Activated CD4-positive, alpha-beta memory T cell treated with anti-CD3 and anti-CD28 coated beads for 36 hours (primary cell): ENCODE measurements at places on chromosomes 16 and 17. TPM values are rescaled to one million over a fixed set of nuclear protein-coding genes. Genes with fewer than 3 reads are reported as not detected.

Gene SLC38A8
- total RNA-seq, result not detected

- DNase-seq, result no peak
These were observed 608.1 kb downstream of the TOX3 start for GRCh38 chr16:51938861-51939260.

DNA sequence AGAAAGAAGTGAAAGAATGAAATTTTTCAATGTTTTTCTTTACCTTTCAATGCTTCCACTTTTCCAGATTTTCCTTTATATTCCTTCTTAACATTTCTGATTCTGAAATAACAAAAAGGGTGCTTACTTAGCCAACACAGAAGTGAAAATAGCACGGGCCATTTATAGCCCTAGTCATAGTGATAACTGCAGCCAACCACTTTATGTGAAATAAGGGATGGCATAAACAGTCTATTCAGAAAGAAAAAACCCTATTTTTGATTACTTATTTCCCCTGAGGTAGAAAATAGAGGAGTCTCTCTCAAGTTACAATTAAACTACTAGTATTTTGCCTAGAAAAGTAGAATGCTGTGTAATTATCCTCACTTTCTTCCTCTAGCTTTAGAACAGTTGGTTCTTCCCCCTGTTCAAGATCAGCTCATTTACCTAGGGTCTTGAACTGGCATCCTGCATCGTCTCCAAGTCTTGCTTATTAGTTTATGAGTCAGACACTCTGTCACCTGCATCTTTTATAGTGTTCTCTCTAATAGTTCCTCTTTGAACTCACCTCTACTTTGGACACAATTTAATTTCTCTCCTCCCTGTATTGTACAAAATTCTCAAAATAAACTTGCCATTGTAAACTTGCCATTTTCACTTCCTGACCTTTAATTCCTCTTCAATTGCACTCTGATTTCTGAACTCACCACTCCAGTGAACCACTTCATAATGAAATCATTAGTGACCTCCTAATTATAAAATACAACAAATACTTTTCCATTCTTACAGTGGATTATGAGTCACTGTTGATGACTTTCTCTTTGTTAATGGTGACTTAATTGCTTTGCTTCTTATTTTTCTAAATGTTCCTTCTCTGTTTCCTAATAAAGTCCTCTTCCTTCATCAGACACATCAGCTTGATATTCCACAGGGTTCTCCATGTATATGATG is 23.6 kb downstream of the ABCA6 start:
- DNase-seq, result no peak

DNA sequence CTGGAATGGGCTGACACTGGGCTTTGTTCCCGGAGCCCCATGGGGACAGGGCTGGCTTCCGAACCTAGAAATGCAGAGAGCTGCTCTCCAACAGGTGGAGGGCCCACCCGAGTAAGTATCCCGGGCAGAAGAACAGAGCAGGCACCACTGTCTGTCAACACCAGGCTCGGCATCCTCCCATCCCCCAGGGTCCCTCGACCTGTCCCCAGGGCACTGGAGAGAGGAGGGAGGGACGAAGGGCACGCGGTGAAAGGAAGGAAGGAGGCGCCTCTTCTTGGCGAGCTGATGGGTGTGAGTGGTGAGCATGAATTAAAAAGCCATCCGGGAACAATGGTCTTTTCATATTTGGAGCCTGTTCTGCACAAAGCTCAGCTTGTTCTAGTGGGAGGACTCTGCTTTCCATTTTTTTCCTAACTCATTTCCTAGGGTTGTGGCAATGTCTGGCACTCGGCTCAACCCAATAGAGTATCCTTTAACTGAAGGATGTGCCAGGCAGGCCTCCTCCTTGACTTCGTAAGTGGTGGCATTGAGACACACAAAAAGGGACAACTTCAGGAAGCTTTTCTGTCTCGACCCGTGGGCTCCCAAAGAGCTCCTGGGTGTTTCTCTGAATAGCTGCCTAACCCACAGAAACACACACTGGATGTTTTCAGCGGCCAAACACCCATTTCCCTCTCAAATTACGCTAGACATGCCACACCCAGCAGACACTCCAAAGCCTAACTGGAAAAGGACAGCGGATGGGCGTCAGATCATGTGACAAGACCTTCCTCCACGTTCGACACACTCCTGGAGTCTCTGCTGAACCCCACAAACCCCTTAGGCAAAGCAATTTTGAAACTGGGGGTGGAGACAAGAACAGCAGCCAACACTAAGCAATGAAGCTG is 47.7 kb downstream of the ZFHX3 start:
- no peak for DNase-seq

Gene SOST
- not detected for total RNA-seq

- peak; percentile 86 for DNase-seq
These were observed 12.6 kb upstream of the RNF222 start for GRCh38 chr17:8409966-8410882.

Gene CALB2
- total RNA-seq, result not detected

Gene MEFV
- 0.17 TPM for total RNA-seq

Gene PTX4
- not detected for total RNA-seq

GRCh38 chr17:2070241-2071023 is 15.5 kb downstream of the HIC1 start:
- peak; percentile 93 for DNase-seq

- DNase-seq, result no peak
These were observed 216.0 kb downstream of the FOXL1 start for GRCh38 chr16:86794216-86794864.

GRCh38 chr16:77589071-77589765 is 133.1 kb upstream of the NUDT7 start:
- no peak for DNase-seq

- DNase-seq, result no peak
These were observed 82.6 kb upstream of the CNTNAP4 start for GRCh38 chr16:76194616-76195015.

Gene FBXL19
- 22.2 TPM for total RNA-seq

DNA sequence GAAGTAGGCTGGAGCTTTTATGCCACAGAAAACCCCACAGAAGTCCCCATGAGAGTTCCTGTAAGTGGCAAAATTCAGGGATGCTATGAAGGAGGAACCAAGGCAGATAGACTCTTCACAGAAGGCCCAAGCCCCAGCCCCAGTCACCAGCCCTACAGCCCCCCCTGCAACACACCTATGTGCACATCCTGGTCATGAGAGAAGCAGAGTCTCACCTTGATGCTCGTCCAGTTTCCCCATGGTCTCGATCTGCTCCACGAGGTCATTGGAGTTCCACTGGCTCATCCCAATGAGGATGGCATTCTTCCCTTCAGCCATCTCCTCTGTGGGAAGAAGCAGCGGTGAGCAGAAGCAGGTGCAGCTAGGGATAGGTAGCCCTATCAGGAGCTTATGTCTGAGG is 31.2 kb downstream of the PITPNM3 start:
- DNase-seq, result no peak

- DNase-seq, result no peak
These were observed 11.7 kb downstream of the CAVIN1 start for GRCh38 chr17:42411361-42411760.

GRCh38 chr17:1329745-1330343 is 50.4 kb downstream of the TRARG1 start:
- DNase-seq, result no peak

DNA sequence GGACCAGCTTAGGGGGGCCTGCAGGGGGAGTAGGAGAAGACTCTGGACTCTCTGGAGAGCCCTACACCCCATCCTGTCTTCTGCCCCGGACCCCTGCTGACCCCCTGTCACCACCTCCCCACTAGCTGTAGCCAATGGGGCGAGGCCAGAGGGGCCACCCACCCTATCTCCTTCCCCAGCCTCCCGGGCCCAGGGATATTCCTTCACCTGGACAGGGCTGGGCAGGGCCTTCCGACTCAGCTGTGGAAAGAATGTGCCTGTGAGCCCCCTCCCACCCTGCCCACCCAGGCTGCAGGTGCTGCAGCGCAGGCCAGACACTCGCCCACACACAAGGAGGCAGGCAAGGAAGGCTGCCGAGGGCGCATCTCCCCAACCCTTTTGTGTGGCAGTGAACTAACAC is 23.0 kb downstream of the TSPOAP1 start:
- DNase-seq, result no peak

DNA sequence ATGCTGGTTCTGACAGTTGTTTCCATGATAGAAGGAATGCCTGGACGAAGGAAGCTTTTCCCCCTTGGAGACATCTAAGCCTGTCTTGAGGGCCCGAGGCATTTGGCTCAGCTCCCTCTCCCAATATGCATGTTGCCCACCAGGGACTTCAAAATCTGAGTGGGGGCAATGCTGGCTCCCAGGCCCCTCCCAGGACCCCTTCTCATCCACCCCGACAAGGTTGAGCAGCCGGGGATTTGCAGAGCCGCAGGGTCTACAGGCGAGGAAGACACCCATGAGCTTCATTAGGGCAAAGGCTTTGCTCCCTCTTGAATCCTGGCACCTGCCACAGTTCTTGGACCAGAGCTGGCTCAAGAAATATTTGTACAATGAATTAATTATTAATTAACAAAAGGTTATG is 25.1 kb upstream of the DNAH17 start:
- no peak for DNase-seq

Gene CCT6B
- 1.1 TPM for total RNA-seq

- DNase-seq, result no peak
These were observed 19.4 kb downstream of the CDYL2 start for GRCh38 chr16:80784951-80785350.

- DNase-seq, result no peak
These were observed 308 bp downstream of the ADCY9 start for GRCh38 chr16:4115949-4116318.

Gene MAF
- 345 TPM for total RNA-seq

- DNase-seq, result no peak
These were observed 15.1 kb downstream of the NDE1 start for GRCh38 chr16:15665107-15665506.

GRCh38 chr17:34739386-34739785 is 160.0 kb downstream of the TMEM132E start:
- DNase-seq, result no peak

Gene LRRC46
- total RNA-seq, result 0.59 TPM
